ENCODE measurements at places on chromosomes 5 and 9. TPM values are rescaled to one million over a fixed set of nuclear protein-coding genes. Genes with fewer than 3 reads are reported as not detected.

GRCh38 chr5:73587923-73588322, 22.4 kb downstream of the UTP15 start:
- no peaks in the 10 kb centered on the region for H3K4me1 ChIP-seq
- H3K36me3 ChIP-seq, result no peaks in the 10 kb centered on the region
- no peak for DNase-seq
- H3K27ac ChIP-seq, result no peak overlapping the region

GRCh38 chr5:143281226-143281625, 122.3 kb downstream of the NR3C1 start:
- DNase-seq, result no peak
- peaks cover 19% of the 10 kb centered on the region for H3K36me3 ChIP-seq

GRCh38 chr5:151144275-151144674, 13.3 kb downstream of the ANXA6 start:
- H3K27me3 ChIP-seq, result no peaks in the 10 kb centered on the region
- DNase-seq, result no peak
- peaks cover 95% of the 10 kb centered on the region for H3K4me1 ChIP-seq
- peaks cover 15% of the 10 kb centered on the region for H3K36me3 ChIP-seq

Gene PCDHGA11
- total RNA-seq, result not detected
